ENCODE measurements at places on chromosomes 3 and 15.

DNA sequence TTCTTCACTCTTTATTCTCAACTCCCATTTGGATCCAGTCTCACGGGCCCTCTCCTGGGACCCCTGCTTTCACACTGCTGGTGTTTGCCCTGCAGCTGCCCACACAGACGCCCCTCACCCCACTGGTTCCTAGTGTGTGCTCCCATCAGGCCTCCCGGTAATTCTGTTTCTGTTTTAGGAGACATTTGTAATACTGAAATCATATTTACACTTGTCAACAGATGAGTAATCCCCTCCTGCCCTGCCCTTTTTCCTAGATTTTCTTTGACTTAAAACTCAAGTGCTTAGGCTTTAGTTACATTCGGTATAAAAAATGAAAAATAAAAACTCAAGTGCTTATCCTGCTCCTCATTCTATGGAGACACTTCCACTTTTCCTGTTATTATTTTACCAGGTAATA is 18.4 kb upstream of the ABTB1 start:
- DNase-seq, result no peak

DNA sequence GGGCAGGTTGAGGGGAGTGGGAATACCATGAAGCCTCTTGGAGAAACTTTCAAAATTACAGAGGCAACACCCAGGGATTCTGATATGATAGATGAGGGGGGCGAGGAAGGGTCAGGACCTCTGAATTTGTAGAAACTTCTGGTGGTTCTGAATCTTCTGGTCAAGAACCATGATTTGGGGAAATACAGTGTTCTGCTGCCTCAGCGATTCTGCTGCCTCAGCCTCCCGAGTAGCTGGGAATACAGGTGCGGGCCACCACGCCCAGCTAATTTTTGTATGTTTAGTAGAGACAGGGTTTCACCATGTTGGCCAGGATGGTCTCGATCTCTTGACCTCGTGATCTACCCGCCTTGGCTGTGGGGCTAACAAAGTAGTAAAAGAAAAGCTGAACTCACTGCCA is 70.4 kb downstream of the MAGEF1 start:
- no peak for DNase-seq

- no peak for DNase-seq
These were observed 9.4 kb downstream of the IGF1R start for GRCh38 chr15:98657721-98658120.

DNA sequence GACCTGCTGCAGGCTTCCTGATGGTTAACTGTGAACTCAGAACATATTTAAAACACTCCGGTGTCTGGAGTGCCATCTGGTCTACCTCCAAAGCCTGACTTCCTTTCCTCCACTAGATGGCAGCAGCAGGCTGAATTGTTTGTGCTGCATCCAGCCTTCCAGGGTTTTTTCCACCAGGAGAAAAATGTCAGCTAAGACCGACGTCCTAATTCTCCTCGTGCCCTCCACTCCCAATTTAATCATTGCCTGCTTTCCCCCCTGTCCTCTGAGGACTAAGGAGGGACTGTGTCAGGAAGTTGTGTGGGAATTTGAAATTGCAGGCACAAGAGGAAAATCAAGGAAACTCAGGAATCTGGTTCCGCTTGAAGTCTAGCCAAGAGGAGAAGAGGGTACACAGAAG is 165.2 kb upstream of the UMPS start:
- DNase-seq, result no peak

GRCh38 chr3:39327053-39327745 is 2.3 kb upstream of the CCR8 start:
- DNase-seq, result no peak

DNA sequence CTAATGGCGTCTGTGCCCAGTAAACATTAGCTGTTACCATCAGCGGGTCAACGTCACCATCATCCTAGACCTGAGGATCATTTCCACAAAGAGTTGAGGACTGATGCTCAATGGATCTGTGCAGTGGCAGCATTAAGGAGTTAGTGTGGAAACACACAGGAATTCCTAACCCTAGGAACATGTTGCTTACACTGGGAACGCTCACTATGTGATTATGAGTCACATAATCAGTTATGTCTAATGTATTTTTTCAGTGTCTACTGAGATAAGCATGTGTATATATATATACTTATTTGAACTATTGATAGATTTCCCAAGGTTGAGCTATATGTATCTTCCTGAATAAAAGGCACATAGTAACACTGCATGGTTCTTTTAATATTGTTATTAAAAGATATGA is 19.0 kb downstream of the ARNT2 start:
- no peak for DNase-seq

- DNase-seq, result no peak
These were observed 39.0 kb downstream of the GABPB1 start for GRCh38 chr15:50315814-50316630.

GRCh38 chr3:54305409-54306099 is 183.2 kb downstream of the CACNA2D3 start:
- DNase-seq, result no peak

GRCh38 chr3:49530701-49531100 is 23.6 kb upstream of the BSN start:
- no peak for DNase-seq

All from C1 segment of cervical spinal cord (tissue), 14 donors.